ENCODE measurements at places on chromosomes 6 and 20. TPM values are rescaled to one million over a fixed set of nuclear protein-coding genes. Genes with fewer than 3 reads are reported as not detected.
A peak's percentile ranks its signal among the peaks of the same experiment; 100 is the strongest.

The FOXS1 gene
- not detected for total RNA-seq

The BPIFB2 gene
- not detected for total RNA-seq

The PRR18 gene
- 2.9 TPM for total RNA-seq

The BMP7 gene
- total RNA-seq = not detected

The CHRNA4 gene
- 165 TPM for total RNA-seq

The DYNLT2 gene
- 0.79 TPM for total RNA-seq

The FOXA2 gene
- 28.7 TPM for total RNA-seq

The GTSF1L gene
- total RNA-seq = not detected

DNA sequence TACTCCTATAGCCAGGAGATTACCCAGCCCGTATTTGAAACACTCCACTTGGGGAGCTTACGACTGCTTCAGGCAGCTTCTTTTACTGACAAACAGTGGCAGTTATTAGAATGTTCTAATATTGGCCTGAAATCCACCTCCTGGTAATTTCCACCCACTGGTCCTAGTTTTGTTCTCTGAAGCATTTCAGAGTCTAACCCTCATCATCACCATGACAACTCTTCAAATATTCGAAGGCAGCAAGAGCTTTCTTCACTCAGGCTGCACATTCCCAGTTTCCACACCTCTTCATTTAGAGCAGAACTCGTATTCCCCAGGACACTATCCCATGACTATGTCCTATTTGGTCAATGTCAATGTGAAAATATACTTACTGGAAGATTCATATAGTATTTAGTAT is 325.6 kb downstream of the UBE3D start:
- H3K27ac ChIP-seq = no peak overlapping the region
- no peaks in the 10 kb centered on the region for H3K4me1 ChIP-seq
- no peak overlapping the region for H3K4me3 ChIP-seq
- no peaks in the 10 kb centered on the region for H3K27me3 ChIP-seq

DNA sequence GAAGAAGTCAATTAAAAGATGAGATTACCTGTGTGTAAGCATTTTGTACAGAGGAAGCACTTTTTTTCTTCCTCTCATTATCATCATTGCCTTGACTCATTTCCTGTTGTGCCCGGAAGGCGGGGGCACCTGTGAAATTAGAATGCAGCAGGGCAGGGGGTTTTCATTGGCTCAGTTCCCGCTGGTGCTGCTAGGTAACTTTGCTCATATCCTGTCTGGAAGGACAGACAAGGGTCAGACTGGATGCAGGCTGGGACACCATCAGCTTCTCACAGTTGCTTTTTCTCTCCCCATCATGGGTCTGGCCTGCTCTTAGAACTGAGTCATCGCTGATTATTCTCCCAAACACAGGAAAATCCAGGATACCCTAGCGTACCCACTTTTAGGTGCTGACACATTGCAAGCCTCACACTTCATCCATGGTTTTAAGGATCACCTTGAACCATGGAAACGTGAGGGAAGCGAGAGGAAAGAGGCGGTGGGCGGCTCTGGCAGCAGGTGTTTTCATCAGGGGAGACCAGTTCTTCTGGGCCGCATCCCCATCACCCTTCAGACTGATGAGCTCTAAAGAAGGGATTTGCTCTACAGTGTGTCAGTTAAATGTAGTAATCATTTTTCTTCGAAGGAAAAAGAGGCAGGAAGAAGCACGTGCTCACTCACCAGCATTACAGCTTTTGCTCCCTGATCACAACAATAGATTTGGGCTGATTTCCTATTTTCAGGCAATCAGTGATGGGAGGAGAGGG is 195.7 kb upstream of the SASH1 start:
- H3K4me3 ChIP-seq = no peak overlapping the region
- H3K36me3 ChIP-seq = no peaks in the 10 kb centered on the region

GRCh38 chr6:153976921-153977693 is 61.9 kb upstream of the OPRM1 start:
- H3K4me3 ChIP-seq = no peak overlapping the region
- no peaks in the 10 kb centered on the region for H3K4me1 ChIP-seq
- no peaks in the 10 kb centered on the region for H3K27me3 ChIP-seq

- H3K36me3 ChIP-seq = no peaks in the 10 kb centered on the region
- peak; percentile 26 for DNase-seq
- no peaks in the 10 kb centered on the region for H3K27me3 ChIP-seq
- no peak overlapping the region for H3K4me3 ChIP-seq
- H3K4me1 ChIP-seq = no peaks in the 10 kb centered on the region
These were observed 199.0 kb upstream of the KCNG1 start for GRCh38 chr20:51221791-51222408.

GRCh38 chr6:32254761-32255198 is 30.9 kb upstream of the NOTCH4 start:
- H3K27ac ChIP-seq = no peak overlapping the region
- DNase-seq = no peak
- no peaks in the 10 kb centered on the region for H3K36me3 ChIP-seq
- H3K4me1 ChIP-seq = no peaks in the 10 kb centered on the region

DNA sequence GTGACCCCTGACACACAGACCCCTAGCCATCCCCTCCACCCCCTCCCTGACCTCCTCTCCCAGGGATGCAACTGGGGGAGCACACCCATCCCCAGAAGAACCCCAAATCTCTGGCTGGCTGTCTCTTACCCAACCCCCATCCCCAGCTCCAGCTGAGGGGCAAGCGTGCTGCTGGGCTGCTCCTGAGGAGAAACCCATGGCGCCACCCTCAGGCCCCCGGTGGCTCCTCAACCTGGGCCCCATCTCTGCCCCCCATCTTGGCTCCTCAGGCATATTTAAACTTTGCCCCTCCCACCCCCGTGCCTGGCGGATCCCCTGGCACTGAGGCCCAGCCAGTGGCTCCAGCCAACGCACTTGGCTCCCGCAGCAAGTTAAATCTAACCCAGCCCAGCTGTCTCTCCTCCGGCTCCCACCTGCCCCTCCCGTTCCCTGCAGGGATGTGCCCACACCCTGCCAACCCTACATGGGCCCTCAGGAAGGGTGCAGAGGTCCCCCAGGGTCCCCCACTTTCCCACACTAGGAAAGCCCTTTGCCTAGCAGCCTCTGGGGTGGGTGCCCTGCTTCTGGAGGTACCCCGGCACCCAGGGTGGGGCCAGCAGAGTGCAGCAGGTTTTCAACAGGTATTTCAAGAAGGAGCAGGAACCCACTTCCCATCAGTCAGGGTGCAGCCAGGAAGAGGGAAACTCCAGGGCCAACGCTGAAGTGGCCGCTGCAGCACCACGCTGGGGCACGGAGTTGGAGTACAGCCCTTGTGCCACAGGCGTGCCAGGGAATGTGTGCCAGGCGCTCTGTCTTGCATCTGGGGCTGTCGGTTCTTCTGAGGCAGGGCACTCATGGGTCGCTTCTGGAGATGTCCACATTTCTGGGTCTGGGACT is 5.3 kb upstream of the OSBPL2 start:
- DNase-seq = no peak
- H3K27ac ChIP-seq = no peak overlapping the region
- H3K4me3 ChIP-seq = no peak overlapping the region
- peaks cover 8% of the 10 kb centered on the region for H3K4me1 ChIP-seq
- H3K27me3 ChIP-seq = no peaks in the 10 kb centered on the region
- H3K36me3 ChIP-seq = no peaks in the 10 kb centered on the region

DNA sequence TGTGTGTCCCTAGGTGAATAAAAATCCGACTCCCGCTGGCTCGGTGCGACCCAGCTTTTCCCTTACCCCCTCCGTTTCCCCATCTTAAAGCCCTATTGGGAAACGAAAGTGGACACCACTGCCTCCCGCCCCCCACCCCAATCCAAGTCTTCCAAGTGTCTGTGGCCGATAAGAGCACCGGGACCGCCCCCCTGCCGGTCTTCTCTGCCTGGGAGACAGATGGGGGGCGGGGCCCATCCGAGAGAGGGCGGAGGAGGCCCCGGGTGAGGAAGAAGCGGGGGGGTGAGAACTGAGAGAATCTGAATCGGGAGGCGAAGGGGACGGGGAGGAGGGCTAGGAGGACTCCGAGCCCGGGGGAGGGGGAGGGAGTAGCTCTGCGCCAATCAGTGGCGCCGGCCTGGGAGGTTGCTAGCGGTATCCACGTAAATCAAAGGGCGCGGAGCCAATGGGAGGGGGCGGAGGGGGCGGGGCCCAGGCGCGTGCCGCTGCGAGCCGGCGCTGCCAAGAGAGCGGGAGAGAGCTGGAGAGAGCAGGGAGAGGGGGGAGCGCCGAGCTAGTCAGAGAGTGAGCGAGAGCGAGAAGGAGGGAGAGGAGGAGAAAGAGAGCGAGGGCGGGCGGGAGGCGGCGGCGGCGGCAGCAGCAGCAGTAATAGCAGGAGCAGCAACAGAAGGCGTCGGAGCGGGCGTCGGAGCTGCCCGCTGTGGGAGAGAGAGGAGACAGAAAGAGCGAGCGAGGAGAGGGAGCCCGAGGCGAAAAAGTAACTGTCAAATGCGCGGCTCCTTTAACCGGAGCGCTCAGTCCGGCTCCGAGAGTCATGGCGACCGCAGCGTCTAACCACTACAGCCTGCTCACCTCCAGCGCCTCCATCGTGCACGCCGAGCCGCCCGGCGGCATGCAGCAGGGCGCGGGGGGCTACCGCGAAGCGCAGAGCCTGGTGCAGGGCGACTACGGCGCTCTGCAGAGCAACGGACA is at the start of gene POU3F2:
POU3F2 (plus strand) TSS at position 515 of the 972 bp plus-strand sequence; CDS start at position 815, 300 bp downstream.
- no peak within 1 kb of the TSS for H3K27ac ChIP-seq
- no peaks in the 10 kb centered on the region for H3K4me1 ChIP-seq
- H3K4me3 ChIP-seq = peak within 1 kb of the TSS; percentile 50
- DNase-seq = peak; percentile 57

DNA sequence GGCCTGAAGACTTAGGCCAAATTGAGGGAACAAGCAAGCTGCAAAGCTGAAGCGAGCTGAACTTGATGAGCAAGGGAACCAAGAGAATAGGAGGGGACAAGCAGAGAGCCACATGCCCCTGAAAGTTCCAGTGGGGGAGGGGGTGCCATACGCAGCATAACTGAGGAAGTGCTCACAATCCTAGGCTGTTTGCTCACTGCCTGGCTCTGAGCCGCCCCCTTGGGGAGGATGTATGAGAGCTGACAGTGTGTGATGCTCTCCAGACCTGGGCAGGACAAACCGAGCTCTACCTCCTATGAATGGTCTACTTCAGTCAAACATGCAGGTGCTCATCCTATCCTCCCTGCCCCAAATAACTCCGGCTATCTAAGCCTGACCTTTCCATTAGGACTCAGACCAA is 52.1 kb downstream of the FAXC start:
- DNase-seq = no peak
- H3K27me3 ChIP-seq = no peaks in the 10 kb centered on the region
- no peaks in the 10 kb centered on the region for H3K36me3 ChIP-seq
- no peak overlapping the region for H3K4me3 ChIP-seq

- peaks cover 9% of the 10 kb centered on the region for H3K36me3 ChIP-seq
- H3K27ac ChIP-seq = no peak overlapping the region
- no peak for DNase-seq
- H3K27me3 ChIP-seq = no peaks in the 10 kb centered on the region
- no peak overlapping the region for H3K4me3 ChIP-seq
- no peaks in the 10 kb centered on the region for H3K4me1 ChIP-seq
These were observed 37.6 kb downstream of the QRSL1 start for GRCh38 chr6:106667022-106667402.

GRCh38 chr6:90136176-90136575 is 160.5 kb downstream of the BACH2 start:
- H3K36me3 ChIP-seq = no peaks in the 10 kb centered on the region
- DNase-seq = no peak
- H3K27ac ChIP-seq = no peak overlapping the region
- no peak overlapping the region for H3K4me3 ChIP-seq

GRCh38 chr6:134626086-134626485 is 308.2 kb upstream of the SGK1 start:
- DNase-seq = no peak
- no peaks in the 10 kb centered on the region for H3K27me3 ChIP-seq
- H3K27ac ChIP-seq = no peak overlapping the region
- no peaks in the 10 kb centered on the region for H3K36me3 ChIP-seq
- no peaks in the 10 kb centered on the region for H3K4me1 ChIP-seq

DNA sequence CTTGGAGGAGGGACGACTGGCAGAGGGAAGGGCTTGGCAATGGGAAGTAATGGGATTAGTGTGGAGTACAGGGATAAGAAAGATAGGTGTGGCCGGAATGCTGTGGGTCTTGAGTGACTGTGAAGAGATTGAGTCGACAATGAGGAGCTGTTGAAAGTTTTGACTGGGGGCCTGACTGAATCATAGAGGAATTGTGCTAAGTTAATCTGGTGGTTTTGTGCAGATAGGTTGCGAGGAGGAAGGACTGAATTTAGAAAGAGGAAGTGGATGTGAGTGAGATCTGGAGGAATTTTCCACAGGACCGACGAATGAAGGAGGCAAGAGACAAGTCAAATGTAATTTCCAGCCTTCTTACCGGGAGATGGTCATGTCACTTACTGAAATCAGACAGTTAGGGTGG is 143.9 kb upstream of the RALGAPA2 start:
- no peaks in the 10 kb centered on the region for H3K36me3 ChIP-seq
- no peak overlapping the region for H3K27ac ChIP-seq
- no peaks in the 10 kb centered on the region for H3K27me3 ChIP-seq
- H3K4me3 ChIP-seq = no peak overlapping the region
- no peak for DNase-seq

DNA sequence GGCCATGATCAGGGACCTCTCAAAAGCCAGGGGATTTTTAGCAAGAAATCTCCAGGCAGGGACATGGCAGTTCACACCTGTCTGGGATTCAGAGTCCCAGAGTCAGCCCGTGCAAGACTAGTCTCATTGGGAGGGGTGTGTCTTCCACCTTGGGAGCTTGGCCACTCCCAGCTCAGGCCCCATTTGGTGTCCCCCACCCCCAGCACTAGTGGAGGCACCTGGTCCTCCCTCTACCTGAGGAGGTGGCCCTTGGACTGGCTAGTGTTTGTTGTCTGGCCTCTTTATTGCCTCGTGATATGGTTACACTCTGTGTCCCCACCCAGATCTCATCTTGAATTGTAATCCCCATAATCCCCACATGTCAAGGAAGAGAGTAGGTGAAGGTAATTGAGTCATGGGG is 140.8 kb upstream of the PHACTR3 start:
- no peak overlapping the region for H3K27ac ChIP-seq
- H3K36me3 ChIP-seq = no peaks in the 10 kb centered on the region
- H3K27me3 ChIP-seq = no peaks in the 10 kb centered on the region
- no peak for DNase-seq
- no peak overlapping the region for H3K4me3 ChIP-seq

GRCh38 chr6:54191461-54191860 is 80.2 kb downstream of the MLIP start:
- no peaks in the 10 kb centered on the region for H3K4me1 ChIP-seq
- H3K27me3 ChIP-seq = no peaks in the 10 kb centered on the region
- no peak overlapping the region for H3K4me3 ChIP-seq
- H3K27ac ChIP-seq = no peak overlapping the region
- DNase-seq = no peak

GRCh38 chr20:289693-290083 is 862 bp downstream of the C20orf96 start:
- H3K4me3 ChIP-seq = peak overlapping the region; percentile 71
- no peaks in the 10 kb centered on the region for H3K27me3 ChIP-seq
- no peaks in the 10 kb centered on the region for H3K4me1 ChIP-seq

Measured in right lobe of liver (tissue), 6 donors.